ENCODE measurements at places on chromosomes 2 and 18.

DNA sequence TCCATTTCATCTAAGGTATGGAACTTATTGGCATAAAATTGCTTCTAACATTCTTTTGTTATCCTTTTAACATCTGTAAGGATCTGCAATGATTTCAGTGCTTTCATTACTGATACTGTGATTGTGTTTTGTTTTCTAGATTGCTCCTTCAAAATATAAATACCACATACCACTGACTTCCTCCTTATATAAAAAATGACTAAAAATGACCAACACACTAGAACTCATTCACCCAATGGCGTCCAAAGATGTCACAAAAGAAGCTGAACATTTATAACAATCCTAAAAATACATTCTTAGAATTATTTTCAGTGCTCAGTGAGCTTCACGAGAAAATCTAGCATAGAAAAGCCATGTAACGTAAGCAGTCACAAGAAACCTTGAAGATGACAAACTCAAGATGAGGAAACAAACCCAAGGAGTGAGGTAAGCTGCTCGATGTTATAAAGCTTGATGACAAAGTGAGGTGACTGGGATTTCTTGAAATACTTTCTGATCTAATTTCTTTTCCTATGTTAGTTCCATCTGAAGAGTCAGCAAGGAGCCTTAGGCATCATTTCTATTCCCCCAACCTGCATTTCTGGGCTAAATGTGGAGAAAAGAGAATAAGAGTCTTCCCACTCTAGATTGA lies 42.6 kb downstream of the PNO1 start:
- no peak for DNase-seq

GRCh38 chr2:172725746-172726145 lies 9.9 kb upstream of the RAPGEF4 start:
- DNase-seq = no peak

GRCh38 chr18:54852780-54853675 lies 24.8 kb downstream of the RAB27B start:
- DNase-seq = no peak

DNA sequence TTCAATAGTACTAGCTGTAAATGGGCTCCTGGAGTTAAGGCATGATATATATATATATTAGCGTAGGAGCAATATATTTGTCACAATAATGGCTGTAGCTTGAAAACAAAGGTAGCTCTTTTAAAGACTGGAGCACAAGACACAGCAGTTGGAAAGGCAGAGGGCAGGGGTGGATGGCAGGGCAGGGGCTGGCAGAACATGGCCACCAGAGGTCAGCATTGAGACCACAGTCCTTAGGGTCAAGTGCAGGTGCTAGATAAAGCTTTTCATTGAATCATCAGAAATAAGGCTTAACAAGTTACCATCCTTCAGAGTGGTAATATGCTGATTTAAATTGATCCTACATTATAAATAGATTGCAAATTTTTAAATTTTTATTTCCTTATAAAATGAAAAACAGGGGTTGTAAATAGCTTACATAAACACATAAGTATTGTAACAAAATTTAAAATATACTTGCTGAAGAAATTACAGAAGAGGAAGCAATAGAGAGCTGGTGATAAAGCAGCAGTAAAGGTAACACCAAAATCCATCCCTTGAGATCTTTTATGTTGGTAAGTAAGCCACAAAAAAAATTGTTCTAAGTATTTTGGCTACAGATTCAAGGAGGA lies 161.2 kb upstream of the PIEZO2 start:
- no peak for DNase-seq

DNA sequence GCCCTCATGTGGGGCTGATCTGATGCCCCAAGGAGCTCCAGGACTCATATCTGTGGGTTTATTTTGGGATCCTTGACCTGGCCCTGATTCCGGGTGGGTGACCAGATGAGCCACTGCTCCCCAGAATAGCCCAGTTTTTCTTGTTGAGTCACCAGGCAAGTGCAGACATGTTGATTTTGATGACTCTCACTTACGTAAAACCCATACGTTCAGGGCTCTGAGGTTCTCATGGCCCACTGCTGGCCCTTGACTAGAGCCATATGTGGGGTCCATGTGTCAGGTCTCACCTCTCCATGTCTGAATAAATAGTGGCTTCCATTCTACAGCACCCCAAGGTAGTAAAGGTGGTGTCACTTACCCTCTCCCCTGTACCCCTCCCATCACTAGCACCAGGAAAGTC lies 41.9 kb downstream of the CDC42EP3 start:
- DNase-seq = no peak

GRCh38 chr2:37367984-37368383 lies 23.6 kb downstream of the QPCT start:
- no peak for DNase-seq

GRCh38 chr2:235506997-235507615 lies 13.3 kb downstream of the AGAP1 start:
- DNase-seq = no peak
